NCI-H460 (cell line): ENCODE measurements at places on chromosomes 16 and 17. TPM values are rescaled to one million over a fixed set of nuclear protein-coding genes. Genes with fewer than 3 reads are reported as not detected.
A peak's percentile ranks its signal among the peaks of the same experiment; 100 is the strongest.

Gene SLC47A2
- total RNA-seq, result not detected in 2 replicates

- DNase-seq, result no peak
Observed at GRCh38 chr17:46886310-46886663, 34.9 kb downstream of the WNT9B start.

Gene MT1A
- 19.4 and 32.8 TPM in 2 replicates for total RNA-seq

Gene LLGL1
- 11.9 and 12.6 TPM in 2 replicates for total RNA-seq

DNA sequence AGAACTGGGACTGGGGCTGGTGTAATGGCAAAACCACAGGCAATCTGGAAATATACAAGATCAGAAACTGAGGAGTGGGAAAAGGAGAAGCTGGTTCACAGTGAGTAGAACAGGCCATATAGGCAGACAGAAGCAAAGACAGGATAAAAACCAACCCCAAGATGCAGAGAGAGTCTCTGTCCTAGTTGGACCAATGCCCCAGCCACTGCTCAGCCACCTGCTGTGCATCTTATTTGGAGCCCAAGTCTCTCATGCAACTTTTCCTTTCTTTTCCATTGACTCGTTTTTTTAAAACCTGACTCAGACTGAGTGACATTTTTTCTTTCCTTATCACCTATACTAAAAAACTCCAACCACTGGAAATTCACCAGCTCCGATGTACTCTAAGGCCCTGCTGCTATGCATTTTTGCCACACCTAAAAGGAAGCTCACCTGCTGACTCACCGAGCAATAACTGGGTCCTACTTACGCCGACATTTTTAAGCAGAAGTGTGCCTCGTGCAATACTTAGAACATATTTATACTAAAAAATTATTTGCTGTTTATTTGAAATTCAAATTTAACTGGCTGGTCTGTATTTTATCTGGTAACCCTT lies 100.8 kb upstream of the XYLT1 start:
- DNase-seq, result no peak

Gene P3H4
- total RNA-seq, result 42.9 and 47.7 TPM in 2 replicates

GRCh38 chr17:19533718-19534561 lies at the start of gene SLC47A1:
Gene SLC47A1, plus strand, starts transcription at chr17:19533854. Its CDS starts 86 bp downstream, at chr17:19533940.
- DNase-seq, result peak; percentile 23

GRCh38 chr17:73592501-73592961 lies 51.7 kb downstream of the SDK2 start:
- DNase-seq, result no peak

Gene KIF18B
- total RNA-seq, result 11.0 and 12.7 TPM in 2 replicates

- no peak for DNase-seq
Observed at GRCh38 chr17:80297996-80298560, 37.4 kb downstream of the RNF213 start.

Gene ABCC11
- total RNA-seq, result not detected in 2 replicates

DNA sequence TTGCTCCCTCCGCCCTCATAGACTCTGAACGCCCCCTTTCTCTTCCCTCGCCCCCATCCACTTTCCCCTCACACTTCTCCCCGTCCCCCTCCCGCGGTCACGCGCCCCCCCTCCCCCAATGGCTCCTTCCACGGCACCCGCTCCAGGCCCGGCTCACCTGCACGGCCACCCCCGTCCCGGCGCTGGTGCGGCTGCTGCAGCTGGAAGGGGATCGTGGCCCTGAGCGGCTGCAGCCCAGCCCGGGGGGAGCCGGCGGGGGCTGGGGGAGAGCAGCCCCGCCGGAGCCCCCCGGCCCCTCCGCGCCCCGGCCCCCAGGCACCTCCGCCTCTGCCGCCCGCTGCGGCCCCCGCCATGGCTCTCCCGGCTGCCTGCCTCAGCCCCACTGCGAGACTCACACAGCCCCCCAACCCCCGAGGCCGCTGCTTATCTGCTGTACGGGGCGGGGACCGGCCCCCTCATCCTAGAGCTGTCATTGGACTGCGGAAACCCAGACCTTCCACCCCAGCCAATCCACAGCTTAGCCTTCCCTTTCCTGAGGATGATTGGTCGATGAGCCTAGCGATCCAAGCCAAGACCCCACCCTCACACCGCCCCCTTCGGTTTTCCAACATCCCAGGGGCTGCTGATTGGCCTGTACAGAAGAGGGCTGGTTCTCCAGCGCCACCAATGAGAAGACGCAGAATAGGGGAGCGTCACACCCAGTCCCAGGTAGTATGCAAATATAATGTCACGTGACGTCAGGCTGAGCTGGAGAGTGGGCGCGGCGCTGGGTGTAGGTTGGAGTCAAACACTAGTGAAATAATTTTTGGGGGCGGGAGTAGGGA lies at the start of gene FAM117A:
TSS of gene FAM117A (minus strand) at position 397 of the 824 bp plus-strand sequence. CDS start at position 353, 44 bp downstream.
- peak; percentile 87 for DNase-seq

- DNase-seq, result no peak
Observed at GRCh38 chr17:70434536-70435490, 265.5 kb downstream of the KCNJ2 start.

DNA sequence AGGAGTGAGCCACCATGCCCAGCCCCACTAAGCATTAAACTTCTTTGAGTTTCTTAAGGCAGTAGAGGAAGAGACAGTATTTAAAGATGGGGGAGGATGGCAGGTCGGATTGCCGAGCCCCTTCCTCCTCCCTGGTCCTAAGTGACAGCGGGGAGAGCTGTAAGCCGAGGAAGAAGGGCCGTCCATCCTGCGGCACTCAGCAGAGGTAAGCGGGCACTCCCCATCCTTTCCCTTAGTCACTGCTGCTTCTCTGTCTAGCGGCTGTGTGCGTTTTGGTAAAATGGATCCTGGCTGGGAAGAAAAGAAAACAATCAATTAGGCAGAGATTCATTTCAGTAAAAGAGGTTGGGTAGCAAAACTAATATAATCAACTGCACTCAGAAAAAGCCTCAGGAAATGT lies 13.9 kb downstream of the DNAAF1 start:
- no peak for DNase-seq

Gene APOH
- not detected in 2 replicates for total RNA-seq

DNA sequence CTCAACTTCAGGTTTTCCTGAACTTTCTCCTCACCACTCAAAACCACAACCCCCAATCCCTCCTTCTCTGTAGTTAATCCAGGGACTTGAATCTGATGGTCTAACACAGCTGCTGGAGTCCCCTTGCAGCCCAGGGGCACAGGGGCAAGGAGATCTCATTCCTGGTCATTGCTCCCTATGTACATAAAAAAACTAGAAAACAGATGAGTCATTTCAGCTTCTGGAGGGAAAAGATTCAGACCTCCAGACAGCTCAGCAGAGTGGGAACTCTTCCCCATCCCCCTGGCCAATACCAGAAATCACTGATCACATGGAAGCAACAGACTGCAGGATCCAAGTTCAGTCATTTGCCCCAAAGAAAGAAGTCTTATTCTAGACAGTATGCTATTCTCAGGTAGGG lies 62.1 kb downstream of the DYNLRB2 start:
- no peak for DNase-seq

DNA sequence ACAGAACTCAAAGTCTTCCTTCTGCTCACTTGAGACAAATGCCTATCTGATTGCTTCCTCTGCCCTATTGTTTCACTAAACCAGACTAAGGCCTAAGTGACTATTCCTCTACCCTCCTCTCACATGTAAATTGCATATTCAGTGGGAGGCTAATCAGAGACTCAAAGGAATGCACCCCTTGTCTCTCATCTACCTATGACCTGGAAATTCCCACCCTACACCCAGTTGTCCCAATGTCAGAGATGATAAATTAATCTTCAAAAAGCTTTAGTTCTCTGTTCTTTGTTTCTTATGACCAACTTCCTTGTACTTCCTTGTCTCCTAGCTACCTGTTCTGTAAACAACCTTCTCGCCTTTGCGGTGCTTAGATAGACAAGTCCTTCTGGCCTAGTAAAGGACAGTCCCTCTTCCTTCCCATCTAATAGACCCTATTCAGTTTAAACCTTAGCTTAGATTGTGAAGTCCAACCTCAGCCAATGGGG lies 76.0 kb downstream of the EMP2 start:
- DNase-seq, result no peak

Gene DNASE1L2
- 0.84 and 1.6 TPM in 2 replicates for total RNA-seq

Gene AIPL1
- total RNA-seq, result not detected in 2 replicates

Gene OR1E2
- total RNA-seq, result not detected in 2 replicates

DNA sequence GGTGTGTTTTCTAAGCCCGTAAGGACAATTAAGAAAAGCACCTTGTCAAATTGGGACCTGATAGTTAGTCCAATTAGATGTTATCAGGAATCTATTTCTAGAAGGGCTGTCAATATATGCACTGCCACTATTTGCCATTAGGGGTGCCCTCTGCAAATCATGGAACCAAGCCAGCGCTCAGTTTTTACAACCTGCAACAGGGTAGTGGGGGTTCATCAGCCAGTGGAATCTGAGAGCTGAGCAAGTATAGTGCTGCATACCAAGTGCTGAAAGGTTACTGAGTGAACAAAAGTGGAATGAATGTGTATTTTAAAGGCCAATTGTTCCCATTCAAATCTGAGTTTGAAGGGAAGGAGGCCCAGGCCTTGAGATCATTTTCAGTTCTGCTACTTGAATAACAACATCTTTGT lies 10.4 kb downstream of the PRR11 start:
- peak; percentile 52 for DNase-seq

Gene GPT2
- total RNA-seq, result 22.9 and 23.3 TPM in 2 replicates

Gene COPS3
- 88.0 and 89.3 TPM in 2 replicates for total RNA-seq

GRCh38 chr17:15261802-15262290 lies 3.3 kb downstream of the PMP22 start:
- peak; percentile 33 for DNase-seq

- DNase-seq, result no peak
Observed at GRCh38 chr17:73465130-73465952, 153.5 kb upstream of the CDC42EP4 start.

DNA sequence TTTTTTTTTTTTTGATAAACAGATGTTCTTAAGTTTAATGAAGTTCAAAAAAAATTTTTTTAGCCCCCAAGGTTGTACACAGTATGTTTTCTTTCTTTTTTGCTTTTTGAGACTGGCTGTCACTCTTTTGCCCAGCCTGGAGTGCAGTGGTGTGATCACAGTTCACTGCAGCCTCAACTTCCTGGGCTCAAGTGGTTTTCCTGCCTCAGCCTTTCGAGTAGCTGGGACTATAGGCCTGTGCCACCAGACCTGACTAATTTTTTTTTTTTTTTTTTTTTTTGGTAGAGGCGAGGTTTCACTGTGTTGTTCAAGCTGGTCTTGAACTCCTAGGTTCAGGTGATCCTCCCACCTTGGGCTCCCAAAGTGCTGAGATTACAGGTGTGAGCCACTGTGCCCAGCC lies 12.8 kb downstream of the ITGAE start:
- DNase-seq, result no peak

Gene SGCA
- not detected in 2 replicates for total RNA-seq

DNA sequence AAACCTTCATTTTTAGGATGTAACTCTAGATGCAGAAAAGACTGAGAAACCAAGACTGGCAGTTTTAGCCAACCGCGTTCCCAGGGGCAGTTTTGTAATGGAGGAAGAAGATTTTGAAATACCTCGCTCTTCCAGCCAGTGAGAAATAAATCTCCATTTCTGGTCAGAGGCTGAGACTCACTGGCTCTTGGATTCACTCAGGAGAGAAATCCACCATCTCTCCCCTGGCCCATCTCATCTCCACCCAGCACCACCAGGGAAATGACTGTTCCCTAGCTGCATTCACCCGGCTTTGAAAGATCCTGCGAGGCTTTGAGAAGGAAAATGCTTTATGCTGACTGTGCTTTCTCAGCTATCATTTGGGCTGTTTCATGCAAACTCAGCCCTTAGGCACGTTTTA lies 185.2 kb downstream of the SOX9 start:
- DNase-seq, result no peak

- DNase-seq, result no peak
Observed at GRCh38 chr16:30741461-30741914, 6.7 kb upstream of the PHKG2 start.

Gene TLCD3B
- total RNA-seq, result 0.07 TPM in 1 of 2 replicates, not detected in the other

- DNase-seq, result no peak
Observed at GRCh38 chr16:57279780-57280638, 4.5 kb downstream of the PLLP start.

Gene AATK
- total RNA-seq, result 0.43 and 0.74 TPM in 2 replicates

Gene KRT32
- total RNA-seq, result not detected in 2 replicates
